Upper lobe of right lung (tissue), 1 donor: ENCODE measurements at places on chromosomes 7 and 10.

- peak; percentile 46 for DNase-seq
Measured at GRCh38 chr7:157707983-157708918, 371.4 kb downstream of the DNAJB6 start.

DNA sequence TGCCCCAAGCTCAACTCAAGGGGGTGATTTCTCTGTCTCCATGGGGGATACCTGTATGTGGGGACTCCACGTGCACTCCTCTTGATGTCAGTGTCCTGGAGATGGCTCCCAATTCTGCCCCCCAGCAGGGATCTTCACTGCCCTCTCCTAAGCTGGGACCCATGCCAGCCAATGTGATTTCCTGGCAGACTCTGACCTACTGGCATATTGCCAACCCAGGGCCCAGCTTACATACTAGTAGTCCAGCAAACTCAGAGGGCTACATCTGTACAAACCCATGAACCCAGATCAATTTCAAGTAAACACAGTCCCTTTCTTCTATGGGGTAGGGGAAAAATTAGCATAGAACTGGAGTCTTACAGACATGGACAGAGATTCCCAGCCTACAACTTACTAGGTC is 26.2 kb upstream of the BMPR1A start:
- no peak for DNase-seq

- DNase-seq: peak; percentile 68
Measured at GRCh38 chr10:100340948-100341847, 5.8 kb upstream of the SCD start.

- DNase-seq: no peak
Measured at GRCh38 chr7:107725138-107725740, 18.7 kb upstream of the CBLL1 start.

- DNase-seq: no peak
Measured at GRCh38 chr10:58219875-58220274, 47.8 kb downstream of the IPMK start.

GRCh38 chr10:119120413-119120867 is 16.5 kb downstream of the DENND10 start:
- DNase-seq: no peak
